ENCODE measurements at places on chromosomes 2 and 18.

DNA sequence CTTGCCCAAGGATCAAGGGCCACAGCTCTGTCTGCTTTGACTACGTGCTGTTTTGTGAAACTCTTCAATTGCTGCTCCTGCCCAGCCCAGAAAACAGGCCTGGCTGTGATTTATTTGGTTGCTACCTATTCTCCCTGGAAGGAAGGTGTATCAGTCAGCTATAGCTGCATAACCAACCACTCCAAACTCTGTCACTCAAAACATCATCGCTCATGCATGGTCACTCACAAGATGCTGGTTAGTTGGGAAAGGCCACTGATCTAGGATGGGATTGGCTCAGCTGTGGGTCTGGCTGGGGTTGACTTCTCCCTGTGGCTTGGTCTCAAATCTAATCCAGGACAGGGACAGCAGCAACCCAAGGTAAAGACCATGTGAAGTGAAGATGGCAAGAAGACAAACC, 14.6 kb downstream of the TEX51 start:
- no peak for DNase-seq

GRCh38 chr2:100903534-100904258, 83.8 kb downstream of the NPAS2 start:
- DNase-seq, result no peak

DNA sequence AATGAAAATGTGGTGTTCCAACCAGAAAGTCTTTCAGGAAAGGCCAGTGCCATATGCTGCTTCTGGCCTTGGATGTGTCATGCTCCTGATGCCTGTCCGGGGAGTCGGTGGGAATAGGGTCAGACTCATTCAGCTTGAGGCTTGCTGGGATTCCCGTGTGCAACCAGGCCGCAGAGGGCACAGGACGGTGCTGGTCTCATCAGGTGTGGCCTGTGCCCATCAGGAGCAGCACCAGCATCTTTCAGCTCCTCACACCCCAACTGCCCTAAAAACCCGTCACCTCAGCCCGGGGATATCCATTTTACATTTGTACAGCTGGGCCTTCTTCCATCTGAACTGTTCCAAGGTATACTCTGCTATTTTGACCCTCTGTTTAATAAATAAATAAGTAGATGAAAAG, 13.3 kb upstream of the CNNM3 start:
- DNase-seq, result no peak

DNA sequence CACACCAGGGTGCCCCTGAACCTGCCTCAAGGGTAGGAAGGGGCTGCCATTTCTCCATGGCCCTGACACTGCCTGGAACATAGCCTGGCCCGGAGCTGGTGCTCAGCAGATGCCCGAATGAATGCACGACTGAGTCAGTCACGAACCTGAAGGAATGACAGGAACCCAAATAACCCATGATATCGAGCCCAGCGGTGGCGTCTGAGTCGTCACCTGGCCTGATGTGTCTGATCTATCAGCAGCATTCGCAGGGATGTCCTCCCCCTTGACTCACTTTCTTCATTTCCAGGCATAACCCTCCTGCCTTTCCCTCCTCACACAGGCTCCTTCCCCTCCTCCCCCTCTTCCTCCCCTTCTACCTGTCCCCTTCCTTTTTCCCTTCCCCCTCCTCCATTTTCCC, 52.1 kb upstream of the SMAD7 start:
- no peak for DNase-seq

- no peak for DNase-seq
These were observed 19.7 kb upstream of the TLK1 start for GRCh38 chr2:171180229-171180930.

DNA sequence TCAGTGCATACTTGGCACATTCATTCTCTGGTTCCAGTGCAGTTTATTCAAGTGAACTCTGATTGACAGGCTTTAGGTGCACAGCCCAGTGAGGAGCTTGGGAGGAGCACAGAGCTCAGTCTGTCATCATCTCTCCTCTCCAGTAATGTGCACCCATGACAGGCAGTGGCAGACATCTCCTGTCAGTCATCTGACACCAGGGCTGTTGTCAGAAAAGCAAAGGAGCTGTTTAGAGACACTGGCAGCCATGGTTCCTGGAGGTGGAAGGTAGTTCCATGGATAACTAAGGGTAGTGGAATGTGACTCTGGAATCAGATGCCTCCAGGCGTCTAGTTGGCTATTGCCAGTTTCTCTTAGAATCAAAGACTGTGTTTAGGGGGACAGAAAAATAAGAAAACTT, 308.8 kb downstream of the DCDC2C start:
- no peak for DNase-seq

Data from bone marrow (tissue), 2 donors.